CD4-positive, alpha-beta T cell treated with Interleukin-21 for 1 hour (primary cell): ENCODE measurements at places on chromosomes 1 and 21.

DNA sequence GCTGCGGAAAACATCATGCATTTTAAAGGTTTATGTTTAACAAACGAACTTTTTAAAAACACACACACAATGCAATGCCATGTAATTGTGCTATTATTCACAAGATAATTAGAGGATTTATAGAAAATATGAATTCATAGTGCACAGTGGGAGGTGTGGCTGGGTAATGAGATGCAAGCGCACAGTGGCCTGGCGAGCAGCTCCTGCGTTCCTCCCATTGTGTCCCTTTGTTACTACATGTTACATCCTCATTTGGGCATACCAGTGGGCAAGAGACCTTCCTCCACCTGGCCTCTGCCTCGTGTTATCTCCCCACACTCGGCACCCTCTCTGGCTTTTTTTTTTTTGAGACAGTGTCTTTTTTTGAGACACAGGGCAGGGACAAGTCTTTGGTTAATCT, 30.0 kb upstream of the TENT5B start:
- no peak for DNase-seq

DNA sequence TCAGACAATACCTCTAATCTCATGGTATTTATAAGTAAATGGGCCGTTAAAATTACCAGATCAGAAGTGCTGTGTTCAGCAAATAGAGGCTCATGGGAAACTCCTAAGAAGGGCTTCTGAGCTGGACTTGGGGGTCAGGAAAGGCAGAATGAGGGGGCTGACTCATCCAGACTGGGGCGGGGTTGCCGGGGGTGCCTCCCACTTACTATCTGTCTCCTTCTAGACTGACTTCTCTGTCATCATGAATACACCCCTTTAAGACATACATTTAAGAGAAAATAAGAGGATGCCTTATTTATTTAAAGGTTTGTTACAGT, 96.0 kb upstream of the ERRFI1 start:
- no peak for DNase-seq

DNA sequence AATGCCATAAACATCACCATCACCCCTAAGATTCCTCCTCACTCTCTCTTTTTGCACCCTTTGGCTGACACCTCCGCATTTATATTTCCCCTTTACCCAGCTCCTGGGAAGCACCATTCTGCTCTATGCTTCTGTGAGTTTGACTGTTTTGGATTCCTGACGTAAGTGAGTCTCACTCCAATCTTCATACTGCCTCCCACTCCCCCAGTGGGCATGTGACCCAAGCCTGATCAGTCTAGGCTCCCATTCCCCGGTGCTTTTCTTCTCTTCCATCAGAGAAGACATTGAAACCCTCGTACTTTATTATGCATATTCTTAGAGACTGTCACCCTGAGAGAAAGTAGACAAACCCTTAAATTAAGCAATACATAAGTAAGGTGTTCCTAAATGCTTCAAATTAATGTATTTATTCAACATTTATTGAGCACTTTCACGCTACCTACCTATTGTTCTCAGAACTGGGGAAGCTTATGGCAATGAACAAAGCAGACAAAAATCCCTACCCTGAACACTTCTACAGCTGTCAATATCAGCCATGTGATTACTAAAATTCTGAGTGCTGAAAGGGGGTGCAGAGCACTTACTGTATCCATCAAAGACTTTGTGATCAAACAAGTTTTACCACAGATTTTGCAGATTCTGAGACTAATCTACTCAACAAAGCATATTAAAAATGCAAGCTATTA, 43.4 kb upstream of the DIPK1A start:
- no peak for DNase-seq

DNA sequence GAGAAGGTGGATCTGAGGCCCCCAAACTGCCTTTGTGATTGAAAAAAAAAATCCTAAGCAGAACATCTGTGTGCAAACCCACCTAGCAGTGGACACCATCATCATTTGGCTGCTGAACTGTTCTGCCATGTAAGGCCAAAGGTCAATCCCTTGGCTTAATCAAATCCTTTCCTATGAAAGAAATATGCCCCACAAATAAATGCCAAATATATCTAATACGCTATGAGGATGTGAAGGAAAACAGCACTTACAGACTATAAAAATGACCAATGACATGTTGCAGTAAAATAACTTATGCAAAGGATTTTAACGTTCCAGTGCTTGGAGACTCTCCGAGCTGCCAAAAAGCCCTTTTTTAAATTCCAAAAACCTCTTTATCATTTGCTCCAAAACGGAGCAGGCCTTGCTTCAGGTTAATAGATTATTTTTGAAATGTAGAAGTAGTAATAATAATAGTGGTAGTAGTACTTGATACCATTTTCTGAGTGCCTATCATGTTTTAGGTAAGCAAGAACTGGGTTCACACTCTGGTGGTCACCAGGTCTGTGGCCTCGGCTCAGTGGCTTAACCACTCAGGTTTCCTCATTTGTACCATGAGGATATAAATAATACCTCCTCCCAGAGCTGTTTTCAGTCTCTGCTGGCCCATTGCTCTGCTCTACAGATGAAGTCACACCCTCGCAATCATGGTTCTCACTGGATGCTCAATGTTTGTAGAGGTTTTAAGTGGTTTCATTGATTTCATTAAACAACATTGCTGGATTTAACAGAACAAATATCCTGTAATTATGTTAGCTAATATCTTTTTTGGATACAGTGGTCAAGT, 47.9 kb upstream of the EDEM3 start:
- DNase-seq = no peak

DNA sequence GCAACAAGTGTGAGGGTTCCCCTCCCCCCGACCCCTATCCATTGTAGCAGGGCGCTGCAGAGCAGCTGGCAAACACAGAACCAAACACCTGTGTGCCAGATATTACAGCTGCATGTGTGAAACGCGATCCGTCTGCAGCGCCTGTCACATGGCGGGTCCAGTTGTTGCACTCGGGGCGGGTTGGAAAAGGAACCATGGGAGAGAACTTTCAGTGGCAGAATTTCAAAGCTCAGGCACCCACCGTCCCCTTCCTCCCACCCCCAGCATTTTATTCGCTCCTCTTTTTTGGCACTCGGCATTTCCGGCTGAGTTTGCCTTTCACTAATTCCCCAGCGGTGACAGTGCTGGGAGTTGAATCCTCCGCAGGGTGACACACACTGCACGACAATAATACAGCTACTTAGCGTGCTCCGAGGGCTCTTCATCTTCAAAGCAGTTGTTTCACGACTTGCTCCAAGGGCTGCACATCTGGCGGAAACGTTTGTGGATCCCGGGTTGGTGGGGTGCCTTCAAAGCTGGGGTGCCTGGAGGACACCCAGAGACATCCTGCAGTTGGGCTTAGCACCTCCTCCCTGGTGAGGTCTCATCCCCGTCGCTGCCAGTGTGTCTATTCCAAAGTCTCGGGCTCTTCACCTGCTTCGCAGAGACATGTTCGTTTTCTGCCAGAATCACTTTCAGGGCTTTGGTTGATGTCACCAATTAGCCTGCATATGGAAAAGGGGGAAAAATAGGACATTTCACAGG, 180.7 kb downstream of the ZBTB18 start:
- no peak for DNase-seq

DNA sequence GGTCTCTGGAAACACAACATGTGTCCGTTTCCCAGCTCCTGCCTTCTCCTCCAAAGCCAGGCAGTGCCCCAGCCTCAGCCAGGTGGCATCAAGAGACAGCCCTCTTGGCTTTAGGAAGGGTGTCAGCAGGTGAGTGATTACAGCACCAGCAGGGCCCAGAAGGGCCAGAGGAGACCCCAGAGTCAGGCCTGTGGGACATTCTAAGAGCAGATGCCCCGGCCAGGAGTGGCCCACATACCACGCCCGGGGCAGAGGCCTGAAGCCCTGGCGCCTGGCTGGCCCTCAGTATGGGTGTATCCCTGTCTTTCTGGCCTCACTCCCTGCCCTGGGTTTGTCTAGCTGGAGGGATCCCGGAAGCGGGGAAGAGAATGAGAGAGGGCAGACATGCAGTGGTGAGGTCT, 109.2 kb downstream of the CASZ1 start:
- DNase-seq = no peak

DNA sequence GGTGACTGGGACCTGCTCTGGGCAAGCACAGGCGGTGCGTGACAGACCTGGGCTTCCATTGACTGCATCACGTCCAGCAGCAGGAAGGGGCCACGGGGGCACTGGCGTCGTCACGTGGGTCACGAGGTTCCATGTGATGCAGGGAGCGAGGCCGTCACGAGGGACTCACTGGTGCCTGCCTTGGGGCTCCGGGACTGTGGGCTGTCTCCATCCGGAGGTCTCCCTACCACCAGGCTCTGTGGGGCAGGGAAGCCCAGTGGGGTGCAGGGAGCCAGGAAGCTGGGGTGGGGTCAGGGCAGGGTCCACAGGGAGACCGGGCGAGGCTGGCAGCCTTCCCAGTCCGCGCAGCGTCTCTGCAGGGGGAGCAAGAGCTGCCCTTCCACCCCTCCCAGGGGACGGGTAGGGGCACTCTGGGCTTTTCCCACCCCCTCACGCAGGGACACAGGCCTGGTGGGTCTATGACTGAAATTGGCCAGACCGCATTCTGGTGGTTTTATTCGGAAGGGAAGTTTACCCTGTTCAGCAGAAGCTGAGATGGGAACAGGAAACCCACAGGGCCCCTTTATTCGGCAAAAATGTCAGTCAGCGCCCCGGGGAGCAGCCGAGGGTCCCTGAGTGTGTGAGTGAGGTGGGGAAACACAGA, 416 bp upstream of the TNFRSF14 start:
- DNase-seq = peak; percentile 77

GRCh38 chr1:94934551-94934950, 7.6 kb upstream of the CNN3 start:
- DNase-seq = no peak

- DNase-seq = peak; percentile 89
Observed at GRCh38 chr1:10694633-10695627, 101.5 kb downstream of the CASZ1 start.

- no peak for DNase-seq
Observed at GRCh38 chr1:209580577-209580976, 2.9 kb upstream of the CAMK1G start.

DNA sequence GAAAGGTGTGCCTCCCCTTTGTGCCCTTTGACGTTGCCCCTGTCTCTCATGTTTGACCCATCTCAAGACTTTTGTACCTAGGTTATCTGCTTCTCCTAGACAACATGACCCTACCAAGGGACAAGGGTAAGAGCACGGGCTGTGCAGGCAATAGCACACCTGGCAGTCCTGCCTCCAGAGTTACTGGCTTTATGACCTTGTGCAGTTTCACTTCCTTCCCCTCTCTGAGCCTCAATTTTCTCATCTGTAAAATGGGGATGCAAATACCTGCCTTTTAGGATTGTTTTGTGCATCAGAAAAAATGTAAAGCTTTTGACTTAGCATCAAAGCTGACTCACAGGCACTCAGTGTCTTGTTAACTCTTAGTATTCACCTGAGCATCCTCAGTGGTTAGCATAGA, 36.4 kb downstream of the ELK4 start:
- DNase-seq = no peak

DNA sequence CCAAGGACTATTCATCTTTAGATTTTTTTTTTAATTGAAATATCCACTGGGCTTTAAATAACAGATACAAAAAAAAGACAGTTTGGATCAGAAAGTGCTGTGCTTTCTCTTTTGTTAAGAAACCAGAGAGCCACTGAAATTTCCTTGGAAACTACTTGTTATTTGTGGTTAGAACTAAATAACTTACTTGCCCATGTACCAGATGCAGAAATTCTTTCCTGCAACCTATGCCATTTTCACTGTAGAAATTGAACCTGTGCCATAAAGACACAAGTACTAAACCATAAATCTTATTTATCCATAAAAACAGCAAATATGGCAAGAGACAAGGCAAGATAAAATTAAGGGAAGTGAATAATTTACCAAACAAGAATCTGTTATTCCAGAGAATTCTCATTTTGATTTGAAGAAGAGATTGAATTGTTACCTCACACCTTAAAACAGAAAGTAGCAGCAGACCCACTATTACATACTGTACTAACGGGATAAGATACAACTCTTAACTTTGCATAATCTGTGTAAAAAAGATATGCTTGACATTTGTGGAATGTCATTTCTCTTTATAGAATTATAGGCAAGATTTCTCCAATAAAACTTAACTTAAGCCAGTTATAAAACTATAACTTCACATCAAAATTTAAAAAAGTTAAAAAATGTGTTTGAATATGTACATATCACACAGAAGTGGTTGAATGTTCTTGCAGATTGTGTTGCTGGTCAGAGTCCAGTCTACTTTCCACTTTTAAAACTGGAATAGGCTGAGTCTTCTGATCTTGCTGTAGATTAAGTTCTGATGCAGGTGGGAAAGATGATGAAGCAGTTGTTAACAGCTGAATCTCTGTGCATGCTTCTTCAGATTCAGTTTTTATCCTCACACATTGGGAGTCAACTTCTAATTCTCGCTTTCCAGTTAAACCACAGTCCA, 6.3 kb upstream of the PHTF1 start:
- DNase-seq = no peak

GRCh38 chr1:200435200-200435780, 25.5 kb upstream of the ZNF281 start:
- DNase-seq = no peak

GRCh38 chr1:12191242-12192032, 24.6 kb downstream of the TNFRSF1B start:
- DNase-seq = no peak

DNA sequence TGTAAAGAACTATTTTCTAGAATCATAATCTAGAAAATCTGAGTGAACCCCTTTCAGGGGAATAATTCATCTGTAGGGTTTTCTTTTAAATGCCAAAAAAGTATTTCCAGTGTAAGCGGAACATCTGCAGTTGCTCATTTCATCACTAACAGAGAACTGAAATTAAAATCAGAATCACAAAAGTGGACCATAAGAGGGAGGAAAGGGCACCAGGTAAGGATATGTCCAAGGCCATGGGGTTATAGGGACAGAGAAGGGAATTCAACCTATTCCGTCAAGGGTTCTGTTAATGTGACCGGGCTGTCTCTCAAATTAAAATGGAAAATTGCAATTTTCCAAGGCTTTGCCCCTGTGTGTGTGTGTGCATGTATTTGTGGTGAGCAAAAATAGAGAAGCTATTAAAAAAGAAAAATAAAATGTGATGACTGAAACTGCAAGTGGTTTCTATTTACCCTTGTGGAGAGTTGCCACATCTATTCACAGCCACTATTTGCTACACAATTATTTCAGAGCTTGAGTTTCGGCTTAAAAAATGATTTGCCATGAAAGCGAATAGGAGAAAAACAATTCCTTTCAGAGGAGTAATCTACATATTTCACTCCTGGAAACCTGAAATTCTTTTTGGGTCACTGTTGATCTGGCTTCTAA, 53.1 kb downstream of the APP start:
- no peak for DNase-seq

DNA sequence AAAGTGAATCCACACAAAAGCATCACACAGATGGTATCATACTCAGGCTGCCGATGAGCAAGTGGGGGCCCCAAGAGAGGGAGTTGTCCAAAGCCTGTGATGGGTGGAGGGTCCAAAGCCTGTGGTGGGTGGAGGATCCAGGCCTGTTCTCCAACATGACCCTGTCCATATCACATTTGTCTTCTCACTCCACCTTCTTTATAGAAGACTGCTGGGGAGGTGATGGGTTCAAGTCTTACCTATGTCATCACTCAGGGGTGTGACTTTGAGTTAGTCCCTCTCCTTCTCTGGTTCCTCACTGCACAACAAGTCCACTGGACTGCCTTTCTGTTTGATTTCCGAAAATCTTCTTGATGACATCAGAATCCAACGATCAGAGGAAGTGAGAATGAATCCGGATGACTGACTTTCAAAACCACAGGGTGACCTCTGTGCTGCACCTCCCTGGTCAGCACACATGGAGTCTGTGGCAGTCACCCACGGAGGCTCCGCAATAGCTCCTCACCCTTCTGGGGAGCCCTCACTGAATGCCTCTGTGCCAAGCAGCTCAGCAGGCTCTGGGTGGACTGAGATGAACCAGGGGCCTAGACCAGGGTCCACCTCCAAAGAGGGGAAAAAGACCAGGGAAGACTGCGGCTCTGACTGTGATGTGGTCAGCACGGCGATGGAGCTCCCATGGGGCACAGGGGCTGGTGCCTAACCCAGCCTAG, 166.8 kb downstream of the HIVEP3 start:
- peak; percentile 26 for DNase-seq
